ENCODE measurements at places on chromosomes 3 and 15. TPM values are rescaled to one million over a fixed set of nuclear protein-coding genes. Genes with fewer than 3 reads are reported as not detected.

Gene PRKCD
- 46.7 TPM for total RNA-seq

Gene LIPC
- not detected for total RNA-seq

Gene SLC27A2
- 0.49 TPM for total RNA-seq

Gene GOLGA8S
- total RNA-seq = 0.12 TPM
